ENCODE measurements at places on chromosomes 12 and 14.

- DNase-seq: no peak
These were observed 1.2 kb downstream of the WNT5B start for GRCh38 chr12:1630133-1630826.

GRCh38 chr14:24960816-24961215 is 89.1 kb downstream of the STXBP6 start:
- no peak for DNase-seq

GRCh38 chr12:5022465-5023061 is 21.1 kb upstream of the KCNA5 start:
- no peak for DNase-seq

- DNase-seq: no peak
These were observed 51.0 kb downstream of the PTGER2 start for GRCh38 chr14:52365071-52365470.

DNA sequence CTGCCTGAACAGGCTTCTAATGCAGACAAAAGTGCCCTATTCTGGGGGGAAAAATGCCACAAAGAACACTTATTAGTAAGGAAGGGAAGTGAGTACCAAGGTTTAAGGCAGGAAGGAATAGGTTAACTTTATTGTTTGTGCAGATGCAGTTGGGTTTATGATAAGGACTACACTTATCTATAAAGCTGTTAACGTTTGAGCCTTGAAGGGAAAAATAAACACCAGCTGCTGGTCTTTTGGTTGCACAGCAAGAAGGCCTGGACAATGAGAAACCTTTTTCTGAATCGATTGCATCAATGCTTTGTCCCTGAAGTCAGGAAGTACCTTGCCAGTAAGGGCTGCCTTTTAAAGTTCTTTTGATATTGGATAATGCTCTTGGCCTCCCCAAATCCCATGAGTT is 407.8 kb downstream of the ATP23 start:
- DNase-seq: no peak

DNA sequence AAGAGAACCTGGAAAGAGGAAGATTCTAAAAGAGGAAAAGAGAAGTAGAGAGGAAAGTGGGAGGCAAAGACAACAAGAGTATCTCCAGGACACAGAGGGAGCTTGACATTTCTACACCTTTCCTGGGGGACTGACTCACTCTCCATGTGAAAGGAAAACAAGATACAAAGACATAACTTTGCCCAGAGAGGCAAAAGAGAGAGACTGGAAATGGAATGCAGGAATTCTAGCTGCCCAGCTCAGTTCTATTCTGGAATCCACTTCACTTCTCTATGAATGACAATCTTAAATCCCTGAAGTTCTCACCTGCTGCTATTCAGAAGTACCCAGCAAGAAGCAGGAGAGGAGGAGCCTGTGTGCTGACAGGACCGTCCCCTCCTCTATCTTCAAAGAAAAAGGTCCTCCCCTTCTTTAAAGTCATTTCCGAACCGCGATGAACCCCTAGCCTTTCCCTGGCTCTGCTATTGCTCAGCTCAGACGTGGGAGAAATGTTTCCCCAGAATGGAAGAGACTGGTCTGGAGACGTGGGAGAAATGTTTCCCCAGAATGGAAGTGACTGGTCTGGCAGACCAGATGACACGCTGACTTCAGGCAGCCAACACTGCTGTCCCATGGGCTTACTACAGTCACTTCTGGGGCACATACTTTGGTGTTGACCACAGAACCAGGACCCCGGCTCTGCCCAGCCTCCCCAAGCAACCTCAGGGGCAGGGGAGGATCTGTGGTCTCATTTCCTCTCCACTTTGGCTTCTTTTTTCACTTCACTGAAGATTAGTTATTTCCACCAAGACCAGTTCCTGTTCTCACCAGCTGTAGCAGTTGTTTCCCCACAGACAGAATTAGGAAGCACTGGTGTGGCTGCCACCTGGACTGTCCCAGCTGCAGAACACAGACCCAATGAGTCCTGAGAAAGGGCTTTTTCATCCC is 8.3 kb downstream of the FMNL3 start:
- no peak for DNase-seq

DNA sequence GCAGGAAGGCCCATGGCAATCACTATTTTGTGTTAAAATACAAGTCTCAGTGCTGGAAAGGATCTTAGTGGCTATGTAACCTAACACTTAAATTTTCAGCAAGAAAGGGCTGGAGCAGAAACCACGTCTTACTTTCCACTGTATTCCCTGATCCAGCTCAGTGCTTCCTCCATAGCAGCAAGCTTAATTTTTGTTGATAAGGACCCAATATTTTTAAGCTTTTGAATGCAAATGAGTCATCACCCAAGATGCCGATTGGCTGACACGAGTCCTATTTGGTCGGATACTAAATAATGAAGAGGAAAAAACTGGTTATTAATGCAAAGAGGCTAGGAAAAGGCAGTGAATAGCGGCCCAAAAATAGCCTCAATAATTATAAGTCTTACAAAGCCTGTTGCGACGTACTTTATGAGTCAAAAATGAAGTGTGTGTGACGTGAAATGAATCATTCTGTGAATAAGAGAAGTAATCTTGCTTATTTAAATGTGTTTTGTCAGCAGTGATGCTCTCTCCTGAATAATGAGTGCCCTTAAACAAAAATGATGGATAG is 46.9 kb upstream of the IGF1 start:
- DNase-seq: no peak

DNA sequence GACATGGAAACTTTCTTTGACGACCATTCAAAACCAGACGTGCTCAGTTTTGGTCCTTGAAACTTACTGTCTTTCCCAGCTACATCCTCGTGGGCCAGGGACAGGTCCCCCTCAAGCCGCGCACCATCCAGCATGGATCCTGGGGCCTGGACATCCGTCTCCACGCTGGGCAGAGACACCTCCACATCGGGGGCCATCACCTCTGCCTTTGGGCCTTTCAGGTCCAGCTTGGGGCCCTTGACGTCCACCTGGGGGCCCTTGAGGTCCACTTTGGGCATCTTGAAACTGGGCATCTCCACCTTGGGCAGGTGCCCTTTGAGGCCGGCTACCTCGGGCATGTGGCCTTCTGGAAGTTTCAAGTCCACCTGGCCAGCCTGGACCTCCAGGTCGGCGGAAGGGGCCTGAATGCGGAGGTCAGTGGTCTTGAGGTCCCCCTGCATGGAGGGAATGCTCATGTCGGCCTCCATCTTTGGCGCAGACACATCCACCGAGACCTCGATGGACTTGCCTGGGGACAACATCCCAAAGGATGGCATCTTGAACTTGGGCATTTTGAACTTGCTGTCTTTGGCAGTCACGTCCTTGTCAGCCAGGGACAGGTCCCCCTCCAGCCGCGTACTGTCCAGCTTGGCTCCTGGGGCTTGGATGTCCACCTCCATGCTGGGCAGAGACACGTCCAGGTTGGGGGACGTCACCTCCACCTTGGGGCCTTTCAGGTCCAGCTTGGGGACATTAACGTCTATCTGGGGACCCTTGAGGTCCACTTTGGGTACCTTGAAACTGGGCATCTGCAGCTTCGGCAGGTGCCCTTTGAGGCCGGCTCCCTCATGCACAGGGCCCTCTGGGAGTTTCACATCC is 17.1 kb downstream of the PLD4 start:
- DNase-seq: no peak

GRCh38 chr14:52352061-52352491 is 38.0 kb downstream of the PTGER2 start:
- no peak for DNase-seq

DNA sequence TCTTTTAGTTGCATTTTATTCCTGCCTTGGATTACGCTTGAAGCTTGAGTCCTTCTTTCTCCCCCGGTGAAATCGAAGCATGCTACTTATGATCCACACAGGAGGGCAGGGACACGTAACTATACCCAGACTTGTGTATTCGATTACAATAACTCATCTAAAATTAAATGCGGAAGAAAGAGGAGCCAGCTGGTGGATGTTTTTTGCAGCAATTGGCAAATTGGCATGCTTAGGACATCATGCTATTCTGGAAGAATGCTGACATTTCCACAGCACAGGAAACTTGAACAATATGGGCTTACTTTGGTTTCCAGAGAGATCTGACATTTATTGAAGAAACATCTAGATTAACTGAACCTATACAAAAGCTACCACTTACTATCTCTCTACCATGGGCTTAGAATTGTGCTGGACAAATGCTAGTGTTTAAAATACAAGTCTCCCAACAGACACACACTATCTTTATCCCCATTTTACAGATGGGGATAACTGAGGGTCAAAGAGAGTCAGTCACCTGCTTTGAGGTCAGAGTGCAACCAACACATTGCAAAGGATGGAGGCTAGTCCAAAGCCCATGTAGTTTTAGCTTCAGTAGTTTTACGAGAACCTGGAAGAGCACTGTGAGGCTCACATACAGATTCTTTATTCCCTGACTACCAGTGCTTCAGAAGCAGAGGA is 36.3 kb downstream of the LGMN start:
- no peak for DNase-seq

DNA sequence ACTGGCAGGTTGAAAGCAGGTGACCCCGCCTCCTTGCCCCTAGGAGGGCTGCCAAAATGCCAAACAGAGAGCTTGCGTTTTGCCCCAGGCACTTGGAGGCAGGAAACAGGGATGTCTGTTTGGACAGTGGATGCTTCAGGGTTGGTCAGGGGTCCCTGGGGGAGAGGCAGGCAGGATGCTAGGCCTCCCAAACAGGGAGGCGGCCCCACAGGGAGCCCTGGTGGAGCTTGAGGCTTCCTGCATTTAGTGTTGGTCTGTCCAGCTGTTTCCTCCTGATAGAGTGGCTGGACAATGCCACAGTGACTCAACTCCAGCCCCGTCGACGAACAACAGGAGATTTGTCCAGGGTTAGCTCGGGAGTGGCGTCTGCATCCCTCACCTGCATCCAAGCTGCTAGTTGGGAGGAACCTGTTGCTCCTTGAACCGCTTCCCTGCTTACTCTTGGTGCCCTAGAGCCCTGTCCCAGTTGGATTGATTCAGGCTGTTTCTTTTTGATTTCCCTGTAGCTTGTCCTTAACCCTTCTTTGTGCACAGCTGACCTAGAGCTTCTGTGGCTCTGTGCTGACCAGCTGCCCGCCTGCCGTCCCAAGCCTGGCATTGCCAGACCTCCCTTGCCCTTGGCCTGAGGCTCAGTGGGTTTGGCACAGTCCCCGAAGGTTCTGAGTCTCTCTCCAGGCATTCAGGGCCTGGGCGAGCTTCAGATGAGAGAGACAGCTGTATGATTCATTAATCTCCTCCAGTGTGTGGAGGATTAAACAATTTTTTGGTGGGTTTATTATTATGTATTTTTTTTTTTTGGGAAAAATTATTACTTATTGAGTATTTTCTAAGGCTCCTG is 45.9 kb downstream of the TSPAN9 start:
- no peak for DNase-seq

GRCh38 chr12:58932806-58933681 is 12.7 kb upstream of the LRIG3 start:
- no peak for DNase-seq

- no peak for DNase-seq
These were observed 76.3 kb downstream of the COX16 start for GRCh38 chr14:70283156-70283555.

- no peak for DNase-seq
These were observed 45.1 kb downstream of the PIWIL1 start for GRCh38 chr12:130382818-130383217.

- no peak for DNase-seq
These were observed 29.9 kb downstream of the JAG2 start for GRCh38 chr14:105138551-105139111.

DNA sequence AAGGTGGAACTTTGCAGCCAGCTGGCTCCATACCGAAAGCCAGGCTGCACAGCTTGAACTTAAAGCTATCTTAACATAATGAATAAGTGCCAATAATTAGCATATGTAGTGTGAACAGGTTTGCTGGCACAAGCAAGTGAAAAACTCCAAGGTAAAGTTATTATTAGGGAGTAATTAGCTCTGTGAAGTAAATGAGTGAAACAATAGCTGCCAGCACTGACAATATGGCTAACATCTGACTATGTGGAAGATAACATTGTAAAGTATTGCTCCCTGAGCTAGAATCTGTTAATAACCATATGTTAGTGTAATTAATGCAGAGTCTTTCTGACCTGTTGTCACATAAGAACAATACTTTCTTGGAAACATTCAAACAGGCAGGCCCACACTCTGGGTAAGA is 246.4 kb downstream of the SOX5 start:
- no peak for DNase-seq

DNA sequence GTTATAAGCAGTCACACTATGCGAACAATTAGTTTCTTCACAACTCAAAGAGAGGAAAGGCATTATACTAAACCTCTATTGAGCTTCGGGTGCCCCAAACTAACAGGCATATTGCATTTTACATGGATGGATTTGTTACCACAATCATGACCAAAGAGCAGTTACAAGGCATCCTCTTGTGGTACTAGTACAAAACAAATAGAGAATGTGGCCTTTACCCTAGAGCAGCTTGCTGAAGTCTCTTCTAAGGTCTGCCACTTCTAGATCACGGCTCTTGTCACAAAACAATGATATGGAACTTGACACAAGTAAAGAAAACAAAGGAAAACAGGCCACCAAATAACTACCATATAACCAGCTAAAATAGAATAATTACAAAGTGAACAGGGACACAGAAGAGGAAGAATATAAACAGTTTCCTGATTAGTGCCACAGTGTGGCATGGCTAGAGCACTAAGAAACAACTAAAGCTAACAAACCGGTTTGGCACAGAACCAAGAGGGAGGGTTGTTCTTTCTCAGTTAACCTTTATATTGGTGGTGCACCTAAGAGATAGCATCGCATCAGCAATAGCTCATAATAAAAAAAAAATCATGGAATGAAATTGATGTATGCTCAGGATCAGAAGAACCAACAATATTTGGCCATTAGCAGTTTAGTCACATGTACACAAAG is 209.7 kb upstream of the ATP2B1 start:
- DNase-seq: no peak

DNA sequence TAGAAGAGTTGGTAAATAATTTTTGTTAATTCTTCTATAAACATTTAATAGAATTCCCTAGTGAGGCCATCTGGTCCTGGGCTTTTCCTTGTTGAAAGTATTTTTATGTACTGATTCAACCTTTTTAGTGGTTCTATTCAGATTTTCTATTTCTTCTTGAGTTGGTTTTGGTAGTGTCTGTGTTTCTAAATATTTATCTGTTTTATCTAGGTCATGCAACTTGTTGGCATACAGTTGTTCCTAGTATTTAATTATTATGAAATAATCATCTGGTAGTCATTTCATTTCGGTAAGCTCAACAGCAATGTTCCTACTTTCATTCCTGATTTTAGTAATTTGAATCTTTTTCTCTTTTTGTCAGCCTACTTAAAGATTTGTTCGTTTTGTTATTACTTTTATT is 234.1 kb upstream of the GARIN2 start:
- no peak for DNase-seq

- DNase-seq: no peak
These were observed 64.9 kb upstream of the FZD10 start for GRCh38 chr12:130097342-130097741.

Data from vagina (tissue), 2 donors.